KG1 (cell line): ENCODE measurements at places on chromosomes 5 and 9.

- DNase-seq, result no peak
Observed at GRCh38 chr9:34501372-34501771, 21.4 kb downstream of the ENHO start.

GRCh38 chr9:128913048-128913900 is 7.5 kb upstream of the PHYHD1 start:
- DNase-seq, result no peak

- DNase-seq, result no peak
Observed at GRCh38 chr5:34978681-34979080, 49.3 kb downstream of the DNAJC21 start.

DNA sequence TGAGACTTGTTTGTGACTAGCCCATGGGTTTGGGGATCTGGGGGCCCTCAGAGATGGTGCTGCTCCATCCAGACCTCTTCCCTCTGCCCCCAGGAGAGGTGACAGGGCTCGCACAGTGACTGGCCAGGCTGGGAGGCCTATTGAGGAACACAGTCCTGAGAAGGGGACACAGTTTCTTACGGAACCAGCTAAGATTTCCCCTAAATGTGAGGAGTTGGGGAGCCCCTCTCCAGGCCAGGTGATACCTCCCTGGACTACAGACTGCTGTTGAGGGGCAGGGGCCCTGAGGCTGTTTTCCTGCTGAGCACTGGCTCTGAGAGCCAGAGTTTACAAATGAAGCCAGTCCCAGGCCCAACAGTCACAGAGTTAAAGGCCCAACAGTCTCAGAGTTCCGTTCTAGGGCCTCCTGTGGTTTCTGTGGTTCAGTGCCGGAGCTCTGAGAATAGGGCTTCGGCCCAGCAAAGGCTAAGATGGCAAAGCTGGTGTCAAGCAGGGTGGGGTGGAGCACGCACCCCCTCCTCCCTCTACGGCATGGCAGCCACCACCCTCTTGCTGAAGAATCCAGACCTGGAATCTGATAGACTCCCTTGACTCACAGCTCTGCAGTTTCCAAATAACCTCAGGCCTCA is 1.1 kb upstream of the SEMA4D start:
- peak; percentile 85 for DNase-seq

GRCh38 chr9:6229619-6230018 is 14.0 kb downstream of the IL33 start:
- no peak for DNase-seq

GRCh38 chr9:128360826-128361225 is 10.3 kb upstream of the URM1 start:
- DNase-seq, result no peak

GRCh38 chr5:72848474-72849428 is 32.3 kb downstream of the TNPO1 start:
- DNase-seq, result no peak

GRCh38 chr5:7822449-7822848 is 28.5 kb downstream of the CFAP90 start:
- no peak for DNase-seq

- DNase-seq, result no peak
Observed at GRCh38 chr9:99919930-99920329, 13.5 kb downstream of the STX17 start.

DNA sequence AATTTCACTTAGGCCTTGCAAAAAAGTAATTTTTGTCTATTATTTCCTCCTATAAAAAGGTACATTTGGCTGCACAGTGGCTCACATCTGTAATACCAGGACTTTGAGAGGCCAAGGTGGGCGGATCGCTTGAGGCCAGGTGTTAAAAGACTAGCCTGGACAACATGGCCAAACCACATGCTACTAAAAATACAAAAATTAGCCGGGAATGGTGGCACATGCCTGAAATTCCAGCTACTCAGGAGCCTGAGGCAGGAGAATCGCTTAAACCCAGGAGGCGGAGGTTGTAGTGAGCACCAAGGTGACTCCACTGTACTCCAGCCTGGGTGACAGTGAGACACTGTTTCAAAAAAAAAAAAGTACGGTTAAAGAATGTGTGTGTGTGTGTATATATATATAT is 15.7 kb downstream of the NUP155 start:
- DNase-seq, result no peak

DNA sequence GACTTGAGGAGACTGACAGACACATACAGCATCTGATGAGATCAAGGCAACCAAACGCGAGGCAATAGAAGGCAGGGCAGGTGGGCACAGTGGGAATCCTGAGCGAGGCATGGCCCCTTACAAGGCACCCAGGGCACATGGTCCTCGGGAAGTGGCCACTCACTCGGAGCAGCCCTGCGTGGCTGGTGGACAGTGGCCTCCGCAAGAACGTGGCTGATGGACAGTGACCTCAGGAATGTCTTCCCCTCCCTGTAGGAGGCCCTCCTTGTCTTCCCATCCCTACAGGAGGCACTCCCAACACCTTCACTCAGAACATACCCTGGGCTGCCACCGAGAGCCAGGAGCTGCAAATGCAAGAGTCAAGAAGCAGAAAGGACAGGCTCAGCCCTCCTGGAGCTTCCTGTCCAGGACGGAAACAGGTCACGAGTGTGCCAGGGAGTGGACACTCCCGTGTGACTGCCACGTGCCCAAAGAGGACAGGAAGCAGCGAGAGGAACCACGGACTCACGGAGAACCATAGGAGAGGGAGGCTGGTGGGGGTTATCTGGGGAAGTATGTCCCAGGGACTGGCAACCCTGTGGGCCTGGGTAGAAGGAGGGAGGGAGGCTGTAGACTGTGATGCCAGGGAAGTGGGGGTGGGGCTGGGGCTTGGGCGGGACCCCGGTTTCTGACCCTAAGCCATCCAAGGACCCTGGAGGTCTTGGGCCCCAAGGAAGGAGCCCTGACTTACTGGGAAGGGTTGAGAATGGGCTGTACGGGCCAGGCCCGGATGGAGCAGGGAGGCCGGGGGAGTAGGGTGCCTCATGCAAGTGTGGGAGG is 321.9 kb upstream of the IRX4 start:
- DNase-seq, result no peak

GRCh38 chr9:114304416-114305188 is 18.3 kb upstream of the ORM1 start:
- DNase-seq, result no peak

DNA sequence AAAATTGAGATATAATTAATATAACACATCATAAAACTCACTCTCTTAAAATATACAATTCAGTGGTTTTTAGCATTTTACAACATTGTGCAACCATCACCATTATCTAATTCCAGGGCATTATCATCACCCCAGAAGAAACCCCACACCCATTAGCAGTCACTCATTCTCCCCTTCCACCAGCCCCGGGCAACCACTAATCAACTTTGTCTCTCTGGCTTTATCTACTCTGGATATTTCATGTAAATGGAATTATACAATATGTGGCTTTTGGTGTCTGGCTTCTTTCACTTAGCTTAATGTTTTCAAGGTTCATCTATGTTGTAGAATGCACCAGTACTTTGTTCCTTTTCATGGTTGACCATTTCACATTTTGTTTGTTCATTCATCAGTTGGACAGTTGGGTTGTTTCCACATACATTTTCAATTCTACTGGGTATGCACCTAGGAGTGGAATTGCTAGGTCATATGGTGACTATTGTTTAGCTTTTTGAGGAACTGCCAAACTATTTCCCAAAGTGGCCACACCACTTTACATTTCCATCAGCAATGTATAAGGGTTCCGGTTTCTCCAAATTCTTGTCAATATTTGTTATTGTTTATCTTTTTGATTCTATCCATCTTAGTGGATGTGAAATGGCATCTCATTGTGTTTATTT is 62.4 kb downstream of the MARCHF3 start:
- no peak for DNase-seq
